ENCODE measurements at places on chromosomes 2 and 18.

- no peak for DNase-seq
These were observed 183.4 kb downstream of the GALR1 start for GRCh38 chr18:77433076-77433475.

DNA sequence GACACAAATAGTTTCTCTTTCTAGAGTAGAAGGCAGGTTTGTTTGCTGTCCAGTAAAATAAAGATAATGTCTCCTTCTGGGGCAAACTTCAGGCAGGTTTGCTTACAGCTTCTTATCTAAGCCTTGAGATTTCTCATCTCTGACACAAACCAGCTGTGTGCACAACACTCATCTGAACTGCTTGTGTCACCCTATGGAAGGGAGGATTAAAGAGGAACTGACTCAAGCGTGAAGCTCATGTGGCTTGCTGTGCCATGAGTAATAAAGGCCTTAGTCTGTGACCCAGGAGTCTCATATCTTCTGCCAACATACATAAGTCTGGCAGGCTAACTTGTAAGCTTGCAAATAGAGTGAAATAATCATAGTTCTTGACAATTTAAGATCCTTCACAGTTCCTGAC is 24.2 kb upstream of the CPO start:
- no peak for DNase-seq

DNA sequence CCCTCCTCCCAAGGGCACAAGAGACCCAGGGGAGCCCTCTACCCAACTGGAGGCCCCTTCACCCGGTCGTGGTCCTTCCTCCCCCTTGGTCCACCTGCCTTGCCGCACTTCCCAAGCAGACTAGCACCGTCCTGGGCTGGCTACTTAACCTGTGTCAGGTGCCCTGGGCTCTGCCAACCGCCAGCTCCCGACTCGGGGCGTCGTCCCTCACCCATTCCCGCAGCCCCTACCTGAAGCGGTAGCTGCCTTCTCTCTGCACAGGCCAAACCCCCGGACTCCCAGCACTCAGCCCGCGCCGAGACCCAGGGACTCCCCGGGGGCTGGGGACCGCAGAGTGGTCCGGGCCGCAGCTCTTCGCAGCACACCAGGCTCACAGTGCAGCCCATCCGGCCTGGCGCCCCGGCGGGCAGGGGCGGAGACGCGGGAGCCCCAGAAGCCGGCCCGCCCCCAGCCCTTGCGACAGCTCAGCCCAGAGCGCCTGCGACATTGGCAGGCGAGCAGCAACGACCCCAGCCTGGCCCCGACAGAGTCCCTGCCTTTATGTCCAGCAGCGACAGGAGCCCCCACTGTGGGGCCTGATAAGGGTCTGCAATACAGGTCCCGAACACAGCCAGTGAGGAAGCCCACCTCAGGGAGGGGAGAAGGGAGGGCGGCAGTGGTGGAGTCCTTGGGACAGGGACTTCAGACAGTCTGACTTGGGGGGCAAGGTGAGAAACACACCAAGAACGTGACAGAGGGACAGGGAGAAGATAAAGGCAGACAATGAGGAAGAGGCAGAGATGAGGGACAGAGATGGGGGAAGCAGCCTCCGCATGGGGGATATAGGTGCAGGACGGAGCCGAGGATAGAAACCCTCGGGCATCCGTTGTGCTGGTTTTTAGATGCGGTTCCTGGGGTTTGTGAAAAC is 31.0 kb upstream of the TNS1 start:
- no peak for DNase-seq

GRCh38 chr2:191515551-191515950 is 162.4 kb upstream of the NABP1 start:
- no peak for DNase-seq

GRCh38 chr2:88002359-88002707 is 14.0 kb downstream of the RNU2-63P start:
- DNase-seq: no peak

DNA sequence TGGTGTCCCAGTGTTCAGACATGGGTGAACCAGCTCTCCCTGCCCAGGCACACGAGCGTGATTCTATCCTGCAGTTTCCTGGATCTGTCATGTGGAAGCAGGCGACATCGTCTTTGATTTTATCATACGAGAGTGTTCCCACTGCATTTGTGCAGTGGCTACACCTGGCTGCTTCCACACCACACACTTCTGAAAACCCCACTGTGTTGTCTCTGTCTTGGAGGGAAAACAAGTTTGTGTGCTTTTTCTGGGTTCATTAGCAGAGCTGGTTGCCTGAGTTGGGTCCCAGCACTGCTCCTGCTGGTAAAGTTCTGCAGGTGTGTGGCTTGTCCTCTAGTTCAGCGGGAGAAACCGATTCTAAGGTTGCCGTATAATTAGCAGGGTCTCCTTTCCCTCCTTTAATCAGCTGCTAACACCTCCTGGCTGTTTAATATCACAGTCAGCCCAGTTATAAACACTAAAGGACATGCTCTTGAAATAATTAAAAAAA is 58.5 kb upstream of the TWIST2 start:
- no peak for DNase-seq

DNA sequence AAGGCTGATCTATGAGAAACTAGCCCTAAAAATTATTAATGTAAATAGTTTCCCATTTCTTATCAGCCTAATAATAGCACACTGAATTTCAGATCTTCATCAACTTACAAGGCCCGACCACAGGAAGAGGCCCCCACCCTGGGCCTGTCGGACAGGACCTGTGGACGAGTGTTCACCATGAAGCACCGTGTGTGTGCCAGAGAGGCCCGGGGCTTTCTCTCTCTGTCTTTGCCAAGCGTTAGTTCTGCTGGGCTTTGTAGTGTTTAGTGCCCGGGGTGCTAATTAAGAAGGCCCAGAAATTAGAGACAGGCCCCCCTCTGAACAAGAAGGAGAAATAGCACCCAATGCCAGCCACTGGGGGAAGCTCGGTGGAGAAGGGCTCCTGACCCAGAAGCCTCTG is 265.7 kb downstream of the TWIST2 start:
- no peak for DNase-seq

DNA sequence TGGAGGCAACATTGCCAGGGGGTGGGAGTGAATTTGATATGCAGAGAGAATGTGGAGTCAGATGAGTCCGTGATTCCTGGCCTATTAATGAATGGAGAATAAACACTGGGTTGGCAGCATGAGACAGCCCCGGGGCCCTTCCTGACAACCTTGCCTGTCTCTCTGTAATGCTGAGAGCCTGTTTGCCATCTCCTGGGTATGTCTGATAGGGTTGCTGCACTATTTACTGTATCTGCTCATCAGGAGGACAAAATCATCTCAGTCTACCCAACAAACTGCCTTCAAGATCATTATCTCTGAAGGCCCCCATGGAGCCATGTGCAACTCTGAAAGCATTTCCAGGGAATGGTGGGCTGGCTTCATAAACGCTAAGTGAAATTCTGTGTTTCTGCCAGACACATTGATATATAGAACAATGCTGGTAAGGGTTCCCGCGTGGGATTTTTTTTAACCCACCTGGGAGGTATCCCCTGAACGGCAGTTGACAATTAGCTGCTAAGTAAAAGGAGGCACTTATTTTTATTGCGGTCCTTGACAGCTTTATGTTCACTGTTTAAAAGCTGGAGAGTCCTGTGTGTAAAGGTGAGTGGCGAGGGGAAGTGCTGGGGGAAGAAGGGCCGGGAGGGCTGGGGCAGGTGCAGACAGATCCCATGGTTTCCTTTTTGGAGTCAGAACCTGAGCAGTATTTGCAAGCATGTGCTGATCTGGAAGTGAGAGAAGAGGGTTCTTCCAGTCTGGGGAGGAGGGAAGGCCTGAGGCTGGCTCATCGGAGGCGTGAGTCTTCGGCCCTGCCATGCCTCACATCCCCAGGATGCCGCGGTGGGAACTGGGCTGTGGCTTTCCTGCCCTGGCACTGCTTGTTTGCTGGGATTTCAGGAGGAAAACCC is 64.8 kb downstream of the ARHGAP25 start:
- DNase-seq: no peak

GRCh38 chr18:39966275-39966674 is 1988.8 kb upstream of the PIK3C3 start:
- no peak for DNase-seq

DNA sequence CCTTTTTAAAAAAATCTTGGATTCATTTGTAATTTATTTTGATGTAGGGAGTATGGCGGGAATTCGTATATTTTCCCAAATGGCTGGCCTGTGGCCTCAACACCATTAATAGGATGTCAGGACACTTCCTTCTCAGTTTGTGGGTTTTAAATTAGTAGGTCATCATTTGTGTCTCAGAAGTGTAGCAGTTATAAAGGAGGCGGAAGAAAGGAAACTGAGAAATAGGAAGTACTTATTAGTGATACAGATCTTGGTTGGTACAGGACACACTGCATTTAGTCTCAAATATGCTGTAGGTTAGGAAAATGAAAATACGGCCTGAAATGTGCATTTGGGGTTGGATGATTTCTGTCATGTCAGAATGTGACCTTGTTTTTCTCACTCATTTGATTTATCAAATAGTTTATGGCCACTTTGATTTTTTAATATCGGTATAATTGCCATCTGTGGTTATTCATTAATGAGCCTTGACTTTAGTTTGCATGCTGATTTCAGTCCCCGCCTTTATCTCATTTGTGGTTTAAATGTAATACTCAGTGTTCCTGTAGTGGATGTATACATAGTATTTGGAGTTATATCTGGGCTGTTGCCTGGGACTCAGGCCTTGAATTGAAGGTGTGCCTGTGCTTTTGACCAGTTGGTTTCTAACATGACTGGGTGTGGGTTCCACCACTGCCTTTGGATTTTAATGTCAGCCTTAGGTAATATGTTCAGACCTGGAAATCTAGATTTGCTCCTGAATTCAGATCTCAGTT is 31.4 kb downstream of the ZCCHC2 start:
- no peak for DNase-seq

DNA sequence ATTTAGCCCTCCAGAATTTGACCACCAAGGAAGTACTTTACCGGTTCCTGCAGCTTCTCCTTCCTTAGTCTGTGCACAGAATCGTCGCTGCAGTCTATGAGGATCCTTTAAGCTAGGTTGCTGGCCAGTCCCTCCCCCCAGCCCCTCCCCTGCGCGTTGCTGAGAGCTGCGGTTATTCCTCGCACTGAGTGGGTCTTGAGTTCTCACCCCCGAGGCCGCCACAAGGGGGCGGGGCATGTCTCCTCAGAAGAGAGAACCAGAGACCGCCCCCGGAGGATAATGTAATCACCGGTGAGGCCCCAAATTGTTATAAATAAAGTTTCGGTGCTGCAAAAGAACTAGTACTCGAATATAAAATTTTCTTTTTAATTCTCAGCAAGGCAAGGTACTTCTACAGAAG is 1184.9 kb upstream of the CDH2 start:
- no peak for DNase-seq

DNA sequence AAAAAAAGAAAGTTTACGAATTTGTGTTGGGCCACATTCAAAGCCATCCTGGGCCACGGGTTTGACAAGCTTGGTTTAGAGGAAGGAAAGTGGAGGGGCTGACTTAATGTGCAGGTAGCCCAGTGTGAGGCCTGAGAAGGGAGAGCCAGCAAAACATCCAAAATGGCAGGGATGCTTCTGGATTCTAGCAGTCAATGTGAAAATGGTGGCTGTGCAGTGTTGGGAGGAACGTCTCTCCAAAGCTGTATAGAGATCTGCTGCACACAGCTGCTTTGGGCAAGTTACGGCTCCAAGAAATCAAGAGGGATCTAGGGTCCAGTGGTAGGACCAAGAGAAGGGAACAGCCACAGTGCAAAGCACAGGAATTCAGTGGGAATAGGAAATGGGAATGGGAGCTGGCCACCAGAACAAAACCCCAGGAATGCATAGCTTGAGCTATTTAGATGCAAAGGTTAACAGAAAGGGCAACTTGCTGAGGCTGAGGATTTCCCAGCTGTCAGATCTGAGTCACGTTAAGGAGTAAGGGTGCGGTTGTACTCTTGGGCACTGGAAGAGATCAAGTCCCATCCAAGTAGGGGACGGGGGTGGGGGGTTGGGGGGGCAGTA is 70.6 kb downstream of the B3GNT2 start:
- no peak for DNase-seq

- no peak for DNase-seq
These were observed 5.9 kb downstream of the GYPC start for GRCh38 chr2:126661702-126662500.

GRCh38 chr2:241924069-241924908 is 54.8 kb downstream of the RTP5 start:
- DNase-seq: no peak

GRCh38 chr2:228378696-228379425 is 197.4 kb upstream of the SPHKAP start:
- no peak for DNase-seq

DNA sequence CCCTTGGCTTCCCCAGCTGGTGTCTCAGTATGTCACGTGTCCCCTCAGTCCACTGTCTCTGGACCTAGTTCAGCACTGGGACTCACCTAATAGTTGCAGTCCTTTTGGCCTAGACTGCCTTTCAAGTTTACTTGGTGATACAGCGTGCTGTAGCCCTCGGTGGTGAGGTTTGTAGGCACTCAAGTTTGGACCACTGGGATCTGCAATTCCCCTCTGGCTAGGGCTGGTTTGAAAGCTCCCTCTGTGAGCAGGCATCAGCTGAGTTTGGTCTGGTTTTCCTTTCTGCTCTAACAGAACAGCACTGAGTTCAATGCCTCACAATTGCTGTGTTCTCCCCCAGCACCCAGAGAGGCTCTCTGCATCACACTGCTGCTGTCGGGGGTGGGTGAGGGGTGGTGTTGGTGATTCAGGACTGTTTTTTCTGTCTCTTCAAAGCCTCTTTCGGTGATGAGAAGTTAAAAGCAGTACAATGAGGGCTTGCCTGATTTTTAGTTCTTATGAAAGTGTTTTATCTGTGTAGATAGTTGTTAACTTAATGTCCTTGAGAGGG is 494.2 kb downstream of the TDRD15 start:
- DNase-seq: no peak

DNA sequence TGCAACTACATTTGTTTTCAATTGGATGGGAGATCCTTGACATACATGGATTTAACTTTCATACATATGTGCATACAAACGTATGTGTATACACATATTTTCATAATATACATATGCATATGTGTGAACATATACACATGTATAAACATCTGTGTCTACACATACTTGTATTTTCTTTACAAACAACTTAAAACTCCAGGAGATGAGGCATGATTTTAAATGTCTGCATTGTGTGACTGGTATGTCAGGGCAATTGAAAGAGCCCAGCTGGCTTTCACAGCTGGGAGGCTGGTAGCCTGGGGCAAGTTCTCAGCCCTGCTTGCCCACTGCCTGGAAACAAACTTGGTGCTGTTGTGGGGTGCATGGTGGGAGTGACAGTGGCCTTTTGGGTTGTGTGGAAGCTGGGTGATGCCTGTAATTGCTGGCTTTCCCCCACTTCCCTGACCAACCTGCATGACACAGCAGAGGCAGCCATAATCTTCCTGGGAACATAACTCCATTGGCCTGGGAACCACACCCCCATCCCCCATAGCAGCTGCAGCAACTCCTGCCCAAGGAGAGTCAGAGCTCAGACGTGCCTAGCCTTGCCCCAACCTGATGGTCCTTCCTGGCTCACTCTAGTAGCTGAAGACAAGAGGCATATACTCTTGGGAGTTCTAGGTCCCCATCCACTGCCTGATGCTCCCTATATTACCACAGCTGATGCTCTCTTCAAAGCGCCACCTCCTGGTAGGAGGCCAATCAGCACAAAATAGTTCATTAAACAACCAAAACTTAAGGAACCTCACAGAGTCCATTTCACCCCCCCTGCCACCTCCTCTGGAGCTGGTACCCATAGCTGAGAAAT is 158.3 kb downstream of the CERS6 start:
- DNase-seq: no peak

All from stimulated activated CD4-positive, alpha-beta T cell treated with anti-CD3 and anti-CD28 coated beads, Interleukin-15, amount 100 ng/mL, for 1 hour (primary cell).